ENCODE measurements at places on chromosomes 16 and 17.

GRCh38 chr16:12268606-12269005, 292.1 kb downstream of the SNX29 start:
- DNase-seq = no peak

DNA sequence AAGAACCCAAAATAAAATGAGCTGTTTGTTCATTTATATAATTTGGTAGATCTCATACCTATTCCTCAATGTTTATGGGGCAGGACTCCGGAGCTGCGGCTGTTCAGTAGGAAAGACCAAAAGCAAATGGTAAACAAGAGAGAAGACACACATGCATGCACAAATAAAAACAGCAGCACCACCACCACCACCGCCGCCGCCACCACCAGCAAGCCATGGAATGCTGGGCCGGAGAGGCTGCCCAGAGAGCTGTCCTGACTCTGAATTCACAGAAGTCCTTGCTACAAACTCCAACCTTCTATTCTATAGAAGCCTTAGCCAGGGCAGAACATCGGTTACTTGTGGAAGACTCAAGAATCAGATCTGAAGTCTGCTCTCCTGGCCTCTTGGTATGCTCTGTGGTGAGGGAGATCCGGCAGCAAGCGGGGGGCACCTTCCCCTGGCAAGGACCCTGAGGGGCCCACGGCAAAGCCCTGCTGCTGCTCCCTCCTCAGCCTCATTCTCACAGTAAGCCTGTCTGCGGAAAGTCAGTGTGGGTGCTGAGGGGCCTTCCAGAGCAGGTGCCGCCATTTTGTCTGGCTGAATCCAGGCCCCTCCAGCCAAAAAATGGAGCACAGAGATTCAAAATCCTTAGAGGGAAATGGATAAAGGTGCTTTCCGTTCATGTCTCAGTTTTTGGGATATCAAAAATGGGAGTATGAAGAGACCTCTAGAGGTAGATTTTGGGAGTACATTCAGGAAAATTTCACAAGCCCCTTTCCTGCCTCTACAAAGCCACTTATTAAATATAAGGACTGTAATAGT, 6.4 kb upstream of the FOXJ1 start:
- DNase-seq = no peak

- no peak for DNase-seq
Observed at GRCh38 chr16:79836144-79836543, 235.6 kb upstream of the MAF start.

DNA sequence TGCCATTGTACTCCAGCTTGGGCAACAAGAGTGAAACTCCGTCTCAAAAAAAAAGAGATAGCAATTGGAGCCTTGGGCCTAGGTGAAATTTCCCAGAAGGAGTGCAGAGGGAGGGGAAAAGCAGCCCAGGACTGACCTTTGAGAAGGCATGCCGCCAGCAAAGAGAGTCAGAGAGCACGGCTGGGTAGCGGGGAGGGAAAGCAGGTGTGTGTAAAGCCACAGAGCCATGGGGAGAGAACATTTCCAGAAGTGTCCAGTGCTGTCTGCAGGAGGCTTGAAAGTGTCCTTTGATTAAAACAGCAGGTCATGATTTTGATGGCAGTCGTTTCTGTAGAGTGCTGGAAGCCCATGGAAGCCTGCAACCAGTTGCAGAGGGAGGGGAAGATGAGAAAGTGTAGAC, 8.1 kb downstream of the C16orf54 start:
- no peak for DNase-seq

DNA sequence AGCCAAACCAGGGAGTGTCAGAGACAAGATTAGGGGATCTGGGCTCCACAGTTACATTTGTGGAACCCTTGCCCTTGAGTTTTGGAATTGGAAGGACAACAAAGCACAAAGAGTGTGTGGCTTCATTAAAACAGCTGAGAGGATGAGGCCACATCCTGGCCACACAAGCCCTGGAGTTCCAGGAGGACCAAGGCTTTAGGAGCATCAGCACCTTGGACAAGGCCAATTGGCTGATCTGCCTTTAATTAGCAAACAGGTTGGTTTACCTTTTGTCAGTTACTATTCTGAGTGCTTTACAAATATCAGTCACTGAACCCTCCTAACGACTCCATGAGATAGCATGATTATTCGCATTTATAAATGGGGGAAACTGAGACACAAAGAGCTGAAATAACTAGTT, 54.7 kb downstream of the SLC6A2 start:
- no peak for DNase-seq

GRCh38 chr16:53100131-53100748, 45.4 kb downstream of the CHD9 start:
- DNase-seq = no peak

GRCh38 chr16:14292051-14292825, 221.1 kb downstream of the MRTFB start:
- DNase-seq = no peak

GRCh38 chr17:52148969-52149351, 9.6 kb downstream of the CA10 start:
- no peak for DNase-seq

DNA sequence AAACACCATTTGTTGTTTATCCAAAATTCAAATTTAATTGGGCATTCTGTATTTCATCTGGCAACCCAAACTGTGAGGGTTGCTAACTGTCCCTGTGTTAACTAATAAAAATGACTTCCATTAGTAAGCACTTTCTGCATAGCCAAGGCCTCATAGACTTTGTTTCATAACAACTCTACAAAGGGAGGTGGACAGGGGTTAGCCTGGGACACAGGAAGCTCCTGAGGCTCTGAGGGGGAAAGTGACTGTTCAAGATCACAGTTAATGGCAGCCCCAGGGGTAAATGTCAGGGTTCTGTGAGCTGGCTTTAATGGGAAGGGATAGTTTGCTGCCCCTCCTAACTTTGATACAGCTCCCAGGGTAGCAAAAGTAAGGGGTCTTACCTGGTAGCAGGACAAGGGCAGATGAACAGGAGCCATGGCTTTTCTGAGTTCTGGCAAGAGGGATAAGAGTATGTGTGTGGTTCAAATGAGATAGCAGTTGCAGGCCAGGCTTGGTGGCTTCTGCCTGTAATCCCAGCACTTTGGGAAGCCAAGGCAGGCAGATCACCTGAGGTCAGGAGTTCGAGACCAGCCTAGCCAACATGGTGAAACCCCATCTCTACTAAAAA, 2.2 kb downstream of the HEATR9 start:
- DNase-seq = no peak

- DNase-seq = no peak
Observed at GRCh38 chr17:4584101-4584916, at the start of gene SMTNL2. SMTNL2 (plus strand) TSS chr17:4584529; CDS start chr17:4584606, 77 bp downstream.

DNA sequence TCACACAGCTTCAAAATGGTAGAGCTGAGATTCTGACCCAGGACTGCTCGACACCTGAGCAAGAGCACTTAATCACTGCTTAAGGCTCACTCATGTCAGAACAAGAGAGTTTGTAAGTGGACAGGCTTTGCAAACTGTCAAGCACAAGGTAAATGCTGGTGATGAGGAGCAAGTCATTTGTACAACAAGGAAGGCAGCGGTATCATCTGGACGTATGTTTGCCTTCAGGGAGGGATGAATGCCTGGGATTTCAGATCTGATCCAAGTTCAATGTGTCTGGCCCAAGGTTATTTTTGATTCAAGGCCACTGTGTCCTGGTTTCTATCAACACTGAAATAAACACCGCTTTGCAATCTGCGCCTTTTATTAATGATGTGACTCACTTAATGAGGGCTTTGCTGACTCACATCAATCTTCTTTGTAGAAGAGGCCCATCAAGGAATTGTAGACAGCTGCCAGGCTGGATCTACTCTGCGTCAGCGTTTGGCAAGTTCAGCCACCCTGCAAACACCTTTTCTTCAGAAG, 174.4 kb upstream of the HS3ST3A1 start:
- no peak for DNase-seq

DNA sequence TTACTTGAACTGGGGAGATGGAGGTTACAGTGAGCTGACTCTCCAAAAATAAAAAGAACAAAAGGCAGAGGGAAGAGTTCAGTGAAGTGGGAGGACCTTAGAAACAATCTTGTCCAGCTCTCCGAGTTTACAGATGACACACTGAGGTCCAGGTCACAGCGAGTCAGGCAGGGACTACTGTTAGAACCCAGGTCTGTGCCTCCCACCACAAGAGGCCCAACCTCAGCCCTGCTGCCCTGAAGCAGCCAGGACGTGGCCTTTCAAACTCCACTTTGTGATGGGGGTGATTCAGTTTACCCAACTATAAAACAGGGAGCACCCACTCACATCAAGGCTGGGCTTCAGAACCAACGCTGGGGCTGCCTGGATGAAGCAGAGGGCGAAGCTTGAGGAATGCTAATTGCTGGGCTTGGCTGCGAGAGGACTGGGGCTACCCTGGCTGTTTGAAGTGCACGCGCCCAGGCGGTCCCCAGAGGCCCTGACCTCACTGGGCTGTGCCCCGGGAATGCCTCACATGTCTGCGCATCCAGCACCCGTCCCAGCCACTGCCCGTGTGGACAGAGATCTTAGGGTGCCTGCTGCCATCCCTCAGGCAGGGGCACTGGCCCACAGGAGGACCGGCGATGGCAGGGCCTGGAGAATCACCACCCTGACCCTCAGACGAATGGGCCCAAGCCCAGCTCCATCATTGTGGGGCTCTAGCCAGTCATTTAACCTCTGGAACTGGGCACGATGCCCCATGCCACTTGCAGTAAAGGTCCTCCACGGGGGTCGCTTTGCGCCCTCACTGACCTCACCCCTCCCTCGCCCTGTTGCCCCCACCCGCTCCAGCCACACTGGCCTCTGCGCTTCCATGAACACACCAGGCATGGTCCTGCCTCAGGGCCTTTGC, 11.4 kb downstream of the SLC5A10 start:
- no peak for DNase-seq

- no peak for DNase-seq
Observed at GRCh38 chr17:17788967-17789366, 47.8 kb downstream of the SREBF1 start.

DNA sequence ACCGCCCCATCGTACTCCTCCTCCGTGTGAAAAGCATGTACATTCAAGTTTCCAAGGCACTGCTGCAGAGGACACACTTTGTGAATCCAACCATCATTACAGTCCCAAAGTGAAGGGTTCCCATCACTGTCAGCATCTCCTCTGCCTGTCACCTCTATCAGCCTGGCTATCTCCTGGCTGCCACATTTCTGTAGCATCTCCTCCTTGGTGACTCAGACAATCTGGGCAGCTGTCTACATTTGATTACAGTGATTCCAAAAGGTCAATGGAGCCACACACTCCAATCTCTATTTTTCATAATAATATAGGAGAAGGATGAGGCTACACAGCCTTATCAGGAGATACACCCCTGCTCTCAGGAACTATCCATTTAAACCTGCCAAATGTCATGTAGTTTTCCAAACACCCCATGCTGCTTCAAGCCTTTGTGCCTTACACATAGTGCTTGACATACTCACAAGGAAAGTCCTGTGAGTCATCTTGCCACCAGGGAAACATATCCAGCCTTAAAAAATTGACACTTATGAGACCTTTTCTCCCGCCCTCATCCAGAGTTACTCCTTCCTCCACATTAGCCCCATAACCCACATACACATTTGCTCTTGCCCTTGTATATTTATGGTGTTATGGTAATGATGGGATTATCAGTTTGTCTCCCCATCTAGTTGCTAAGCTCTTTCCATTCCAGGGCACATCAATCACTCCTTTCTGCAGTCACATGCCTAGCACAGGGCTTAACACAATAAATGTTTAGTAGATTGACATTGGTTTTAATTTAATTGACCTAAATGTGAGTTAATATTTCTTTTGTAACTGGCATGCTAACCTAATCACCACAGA, 250.1 kb upstream of the CDH5 start:
- no peak for DNase-seq

- peak; percentile 58 for DNase-seq
Observed at GRCh38 chr17:72421128-72422092, 300.6 kb downstream of the SOX9 start.

GRCh38 chr16:4535627-4536108, 2.9 kb downstream of the CDIP1 start:
- no peak for DNase-seq

GRCh38 chr16:78199325-78200022, 100.0 kb downstream of the WWOX start:
- no peak for DNase-seq

- DNase-seq = no peak
Observed at GRCh38 chr17:50372222-50372757, 694 bp downstream of the MRPL27 start.

- no peak for DNase-seq
Observed at GRCh38 chr17:45990886-45991285, 8.2 kb upstream of the STH start.

- DNase-seq = no peak
Observed at GRCh38 chr17:76937238-76937637, 69.0 kb downstream of the MGAT5B start.

DNA sequence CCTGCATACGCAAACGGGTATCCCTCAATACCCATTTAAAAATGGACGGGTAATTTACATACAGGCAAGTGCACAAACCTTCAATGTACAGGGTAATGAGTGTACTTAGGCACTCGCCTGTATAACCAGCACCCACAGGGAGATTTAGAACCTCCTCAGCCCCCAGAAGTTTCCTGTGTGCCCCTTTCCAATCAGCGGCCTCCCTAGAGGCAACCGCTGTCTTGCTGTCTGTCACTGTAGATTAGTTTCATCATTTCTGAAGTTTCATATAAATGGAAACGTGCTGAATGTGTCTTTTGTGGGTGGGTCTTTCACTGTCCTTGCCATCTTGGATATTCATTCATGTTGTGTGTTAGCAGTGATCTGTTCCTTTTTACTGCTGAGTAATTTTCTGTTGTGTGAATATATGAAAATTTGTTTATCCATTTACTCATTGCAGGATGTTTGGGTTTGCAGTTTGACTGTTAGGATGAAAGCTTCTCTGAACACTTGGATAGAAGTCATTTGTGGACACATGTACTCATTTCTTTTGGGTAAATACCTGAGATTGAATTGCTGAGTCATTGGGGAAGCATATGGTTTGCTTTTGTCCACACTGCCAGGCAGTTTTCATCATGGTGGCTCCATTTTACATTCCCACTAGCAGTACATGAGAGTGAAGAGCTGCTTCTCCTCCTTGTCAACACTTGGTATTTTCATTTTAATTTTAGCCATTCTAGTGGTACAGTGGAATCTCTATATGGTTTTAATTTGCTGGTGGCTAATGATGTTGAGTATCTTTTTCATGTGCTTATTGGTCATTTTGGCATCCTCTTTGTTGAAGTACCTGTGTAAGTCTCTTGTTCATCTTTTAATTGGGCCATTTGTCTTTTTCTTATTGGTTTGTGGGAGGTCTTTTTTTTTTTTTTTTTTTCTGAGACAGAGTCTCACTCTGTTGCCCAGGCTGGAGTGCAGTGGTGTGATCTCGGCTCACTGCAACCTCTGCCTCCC, 2.1 kb upstream of the ADCY7 start:
- DNase-seq = no peak
